ENCODE measurements at places on chromosomes 5 and 9. TPM values are rescaled to one million over a fixed set of nuclear protein-coding genes. Genes with fewer than 3 reads are reported as not detected.

Gene WDR38
- not detected for total RNA-seq

DNA sequence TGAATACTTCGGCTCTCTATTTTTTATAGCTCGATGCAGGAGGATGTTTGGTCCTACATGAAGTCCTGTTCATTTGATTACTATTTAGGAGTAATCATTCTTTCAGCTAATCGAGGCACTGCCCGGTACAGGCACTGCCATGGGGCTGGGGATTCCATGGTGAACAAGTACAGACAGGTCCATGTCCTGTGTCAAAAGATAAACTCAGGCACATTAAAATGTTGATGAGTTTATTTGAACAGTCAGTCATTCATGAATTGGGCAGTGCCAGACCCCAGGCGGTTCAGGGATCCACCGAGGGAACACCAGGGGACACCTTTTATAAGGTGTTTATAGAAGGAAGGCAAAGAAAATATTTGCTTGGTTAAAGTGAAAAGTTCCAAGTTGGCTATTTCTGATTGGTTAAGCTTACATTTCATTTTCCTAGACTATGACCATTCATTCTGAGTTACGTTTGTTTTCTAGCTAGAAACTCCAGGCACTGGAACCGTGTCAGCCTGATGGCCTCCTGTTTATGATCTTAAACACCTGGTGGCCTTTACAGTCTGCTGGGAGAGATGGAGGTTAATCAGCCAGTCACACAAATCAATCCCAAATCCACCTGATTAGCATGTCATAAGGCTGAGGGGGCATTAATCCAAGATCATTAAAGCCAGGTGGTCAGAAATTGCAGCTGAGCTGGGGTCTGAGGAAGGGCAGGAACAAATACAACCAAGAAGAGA is 47.0 kb upstream of the TDRD7 start:
- no peak overlapping the region for H3K4me3 ChIP-seq
- H3K27ac ChIP-seq: no peak overlapping the region
- no peak for DNase-seq

Gene CAPSL
- 1.3 TPM for total RNA-seq

DNA sequence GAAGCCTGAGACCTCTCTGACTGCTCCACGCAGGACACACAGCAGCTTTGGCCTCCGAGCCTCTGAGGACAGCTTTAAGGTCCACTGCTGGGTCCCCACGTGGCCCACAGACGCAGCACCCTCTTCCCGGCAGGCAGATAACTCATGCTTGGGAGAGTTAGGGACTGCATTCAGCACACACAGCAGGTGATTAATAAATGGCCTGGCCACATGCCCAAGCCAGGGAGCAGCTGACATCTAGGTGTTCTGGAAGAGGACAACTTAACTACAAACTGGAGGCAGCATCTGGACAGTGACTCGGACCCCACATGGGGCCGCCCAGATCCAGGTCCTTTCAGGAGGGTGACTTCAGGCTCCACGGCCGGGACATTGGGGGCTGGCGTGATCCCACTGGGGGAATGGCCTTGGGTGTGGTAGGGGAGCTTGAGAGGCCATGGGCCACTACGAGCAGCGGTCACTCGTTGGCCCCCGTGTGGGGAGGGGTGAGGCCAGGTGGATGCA is 11.3 kb downstream of the NINJ1 start:
- H3K4me3 ChIP-seq: no peak overlapping the region
- H3K27ac ChIP-seq: no peak overlapping the region
- H3K27me3 ChIP-seq: no peaks in the 10 kb centered on the region
- DNase-seq: no peak
- peaks cover 46% of the 10 kb centered on the region for H3K4me1 ChIP-seq
- H3K36me3 ChIP-seq: no peaks in the 10 kb centered on the region

Gene NME5
- not detected for total RNA-seq

Gene AGGF1
- 22.8 TPM for total RNA-seq

Gene SPATA31A3
- total RNA-seq: not detected

DNA sequence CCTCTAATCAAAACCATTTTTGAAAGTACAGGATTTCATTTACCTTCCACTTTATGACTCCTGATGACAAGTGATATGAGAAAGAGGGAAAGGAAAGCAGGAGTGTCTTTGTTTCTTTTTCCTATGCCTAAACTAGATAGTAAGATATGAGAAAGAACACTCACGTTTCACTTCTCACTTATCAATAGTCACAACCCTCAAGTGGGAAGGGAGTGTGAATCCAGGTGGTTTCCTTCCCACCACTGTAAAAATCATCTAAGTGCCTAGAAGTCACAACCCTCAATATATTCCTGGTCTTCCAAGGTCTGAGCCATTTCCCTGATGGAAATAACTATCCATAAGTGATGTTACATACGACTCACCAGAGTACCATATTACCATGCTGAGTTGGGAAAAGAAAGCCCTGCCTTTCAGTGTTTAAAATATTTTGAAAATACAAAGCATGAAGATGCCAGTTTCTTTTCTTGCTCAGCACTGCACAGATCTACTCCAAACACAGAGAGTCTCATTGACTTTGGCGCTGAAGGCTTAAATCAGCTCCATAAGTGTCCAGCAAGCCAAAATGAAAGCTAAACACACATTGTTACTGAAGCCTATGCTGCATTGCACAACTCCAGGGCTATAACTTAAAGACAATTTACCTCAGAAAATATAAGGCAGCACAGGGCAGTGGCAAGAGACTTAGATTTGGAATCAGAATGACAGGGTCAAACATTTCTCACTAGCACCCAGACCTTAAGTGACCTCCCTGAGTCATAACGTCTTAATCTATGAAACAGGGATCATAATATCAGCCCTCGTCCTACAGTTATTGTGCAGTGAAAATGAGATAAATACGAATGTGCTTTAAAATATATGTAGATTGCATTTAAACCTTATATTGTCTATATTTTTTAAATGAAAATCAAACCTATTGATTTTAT is 301.2 kb downstream of the KIAA0825 start:
- DNase-seq: no peak
- H3K36me3 ChIP-seq: no peaks in the 10 kb centered on the region
- no peaks in the 10 kb centered on the region for H3K4me1 ChIP-seq
- H3K27me3 ChIP-seq: no peaks in the 10 kb centered on the region

Gene TMEM174
- total RNA-seq: not detected

Gene SLCO4C1
- 0.79 TPM for total RNA-seq

Gene SLC1A3
- total RNA-seq: 0.62 TPM

GRCh38 chr5:126801992-126802294 is 25.0 kb downstream of the LMNB1 start:
- DNase-seq: no peak
- H3K27ac ChIP-seq: peak overlapping the region; percentile 54
- no peak overlapping the region for H3K4me3 ChIP-seq
- H3K36me3 ChIP-seq: peaks cover 29% of the 10 kb centered on the region

DNA sequence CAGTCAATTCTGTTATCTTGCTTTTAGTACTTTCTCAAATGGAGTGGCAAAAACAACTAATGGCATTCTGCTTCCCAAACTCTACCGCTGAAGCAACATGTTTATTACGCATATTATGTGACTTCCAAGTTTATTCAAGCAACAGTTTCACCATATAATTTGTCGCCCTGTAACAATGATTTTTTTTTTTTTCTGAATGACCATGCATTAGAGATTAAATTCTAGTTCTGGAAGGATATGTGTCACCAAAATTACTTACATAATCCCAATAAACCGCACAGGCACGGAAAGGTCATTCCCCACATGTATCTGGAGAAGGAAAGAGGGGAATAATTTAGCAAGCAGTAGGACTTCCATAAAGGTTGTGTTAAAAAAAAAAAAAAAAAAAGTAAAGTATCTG is 691.8 kb downstream of the DNAH5 start:
- H3K27me3 ChIP-seq: no peaks in the 10 kb centered on the region
- no peak overlapping the region for H3K4me3 ChIP-seq
- no peaks in the 10 kb centered on the region for H3K36me3 ChIP-seq
- no peak overlapping the region for H3K27ac ChIP-seq

DNA sequence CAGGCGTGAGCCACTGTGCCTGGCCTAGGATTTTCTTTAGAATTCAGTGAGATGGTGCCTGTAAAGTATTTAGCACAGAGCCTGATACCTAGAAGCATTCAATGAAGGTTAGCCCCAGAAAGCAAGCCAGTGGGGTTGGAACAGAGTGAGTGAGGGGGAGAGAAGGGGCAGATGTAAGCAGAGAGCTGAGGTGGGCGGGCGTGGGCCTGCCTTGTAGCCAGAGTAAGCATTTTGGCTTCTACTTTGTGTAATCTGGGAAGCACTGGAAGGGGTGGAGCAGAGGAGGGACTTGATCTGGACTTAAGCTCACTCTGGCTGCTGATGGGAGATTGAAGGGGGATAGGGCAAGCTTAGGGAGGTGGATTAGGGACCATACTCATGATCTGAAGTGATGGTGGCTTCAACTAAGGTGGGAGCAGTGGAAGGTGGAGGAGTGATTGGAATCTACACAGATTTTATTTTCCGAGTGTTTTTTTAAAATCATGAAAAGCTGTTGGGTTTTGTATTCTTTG is 2.6 kb downstream of the EXOSC2 start:
- peak overlapping the region; percentile 22 for H3K4me3 ChIP-seq
- peaks cover 19% of the 10 kb centered on the region for H3K36me3 ChIP-seq
- peaks cover 47% of the 10 kb centered on the region for H3K4me1 ChIP-seq
- H3K27me3 ChIP-seq: no peaks in the 10 kb centered on the region
- H3K27ac ChIP-seq: no peak overlapping the region

Gene MYOT
- not detected for total RNA-seq

Gene C1QTNF3
- 5.1 TPM for total RNA-seq

GRCh38 chr5:120386981-120387380 is 77.1 kb upstream of the PRR16 start:
- H3K27ac ChIP-seq: no peak overlapping the region
- H3K4me3 ChIP-seq: no peak overlapping the region
- DNase-seq: no peak
- no peaks in the 10 kb centered on the region for H3K27me3 ChIP-seq
- H3K36me3 ChIP-seq: no peaks in the 10 kb centered on the region

Gene PCDHA10
- not detected for total RNA-seq

Gene PCDH12
- total RNA-seq: 0.31 TPM

DNA sequence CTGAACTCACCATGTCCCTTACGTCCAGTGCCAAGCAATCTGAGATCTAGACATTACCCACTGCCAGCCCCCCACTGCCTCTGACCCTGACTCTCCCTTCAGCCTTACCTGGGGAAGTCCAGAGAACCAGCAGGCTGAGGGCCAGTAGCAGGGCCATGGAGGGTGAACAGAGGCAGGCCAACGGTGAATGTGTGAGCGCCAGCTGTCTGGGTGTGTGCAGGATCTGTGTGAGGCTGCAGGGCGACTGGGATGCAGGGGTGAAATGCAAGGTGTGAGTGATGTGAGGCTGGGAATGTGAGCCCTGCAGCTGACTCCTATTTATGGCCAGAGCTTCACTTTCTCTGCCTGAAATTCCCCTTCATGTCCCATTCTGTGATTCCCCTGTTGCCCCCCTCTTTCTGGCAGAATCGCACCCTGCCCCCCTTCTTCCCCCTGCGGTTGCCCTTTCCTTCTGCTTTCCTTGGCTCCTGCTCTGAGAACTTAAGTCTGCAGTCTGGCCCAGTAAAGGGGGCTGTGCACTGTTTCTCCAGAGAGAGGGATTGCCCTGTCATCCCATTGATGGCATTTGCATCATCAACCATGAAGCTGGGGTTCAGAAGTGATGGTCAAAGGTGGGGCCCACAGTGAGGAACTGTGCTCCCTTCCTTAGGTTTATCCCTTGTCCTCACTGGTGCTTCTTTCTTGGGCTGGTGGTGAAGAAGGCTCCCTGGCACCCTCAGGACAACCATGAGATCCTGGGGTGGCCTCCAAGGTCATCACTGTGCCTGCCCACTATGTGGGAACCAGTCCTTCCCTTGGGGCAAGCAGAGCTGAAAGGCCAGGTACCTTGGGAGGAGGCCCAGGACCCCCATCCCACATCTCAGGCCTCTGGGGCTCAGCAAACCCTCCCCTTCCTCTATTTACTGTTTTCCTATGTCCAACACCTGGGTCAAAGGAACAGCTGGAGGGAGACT is at the start of gene CCL19:
Gene CCL19 (minus strand): TSS at position 294 of the 953 bp plus-strand sequence. CDS start 137 bp downstream, at position 157.
- no peaks in the 10 kb centered on the region for H3K4me1 ChIP-seq
- no peaks in the 10 kb centered on the region for H3K36me3 ChIP-seq
- H3K27me3 ChIP-seq: peaks cover 11% of the 10 kb centered on the region
- no peak within 1 kb of the TSS for H3K4me3 ChIP-seq

- no peak for DNase-seq
- H3K27ac ChIP-seq: no peak overlapping the region
- no peaks in the 10 kb centered on the region for H3K27me3 ChIP-seq
- no peak overlapping the region for H3K4me3 ChIP-seq
- H3K4me1 ChIP-seq: peaks cover 5% of the 10 kb centered on the region
Observed at GRCh38 chr5:135235551-135236227, 163.3 kb downstream of the MACROH2A1 start.

Gene C1QTNF2
- not detected for total RNA-seq

Gene SLC4A9
- total RNA-seq: 0.07 TPM

DNA sequence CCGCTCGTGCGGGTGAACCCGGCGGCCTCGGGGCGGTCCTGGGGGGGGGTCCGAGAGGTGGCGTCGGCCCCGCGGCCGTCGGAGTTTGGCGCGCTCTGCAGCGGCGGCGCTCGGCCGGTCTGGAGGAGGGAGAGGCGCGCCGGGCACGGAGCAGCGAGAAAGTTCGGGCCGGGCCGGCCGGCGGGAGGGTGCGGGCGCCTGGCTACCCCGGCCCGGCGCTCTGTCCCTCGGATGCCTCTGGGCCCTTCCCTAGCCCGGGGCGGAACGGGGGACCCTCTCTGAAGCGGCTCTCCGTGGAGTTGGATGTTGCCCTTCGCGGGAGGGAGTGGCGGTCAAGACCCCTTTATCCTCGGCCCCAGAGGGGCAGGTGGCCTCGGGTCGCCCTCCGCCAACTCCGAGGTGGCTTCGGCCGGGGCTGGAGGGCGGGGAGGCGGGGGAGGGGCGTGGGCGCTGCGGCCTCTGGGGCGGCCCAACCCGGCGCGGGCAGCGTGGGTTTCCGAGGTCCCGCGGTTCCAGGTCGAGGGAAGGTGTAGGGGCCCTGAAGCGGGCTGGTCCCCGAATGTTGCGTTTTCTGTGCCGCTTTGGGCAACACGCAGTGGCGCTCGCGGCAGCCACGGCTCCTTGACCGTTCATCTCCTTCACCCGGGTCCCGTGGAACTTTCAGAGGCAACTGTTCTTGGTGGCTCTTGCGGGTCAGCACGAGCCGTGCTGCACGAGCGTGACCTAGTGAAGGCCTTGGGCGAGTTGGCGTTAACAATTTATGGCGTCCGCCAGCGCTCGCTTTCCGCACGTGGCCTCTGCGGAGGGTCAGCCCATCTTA is 290.5 kb downstream of the DOCK8 start:
- DNase-seq: peak; percentile 20
- H3K4me1 ChIP-seq: peaks cover 28% of the 10 kb centered on the region
- H3K27ac ChIP-seq: no peak overlapping the region
- H3K27me3 ChIP-seq: peaks cover 20% of the 10 kb centered on the region

Gene TMEFF1
- 0.50 TPM for total RNA-seq

Measured in activated T-cell treated with anti-CD3 and anti-CD28 coated beads, Interleukin-2, amount 50 U/mL, for 72 hours (primary cell).